ENCODE measurements at places on chromosomes 7 and 10.

DNA sequence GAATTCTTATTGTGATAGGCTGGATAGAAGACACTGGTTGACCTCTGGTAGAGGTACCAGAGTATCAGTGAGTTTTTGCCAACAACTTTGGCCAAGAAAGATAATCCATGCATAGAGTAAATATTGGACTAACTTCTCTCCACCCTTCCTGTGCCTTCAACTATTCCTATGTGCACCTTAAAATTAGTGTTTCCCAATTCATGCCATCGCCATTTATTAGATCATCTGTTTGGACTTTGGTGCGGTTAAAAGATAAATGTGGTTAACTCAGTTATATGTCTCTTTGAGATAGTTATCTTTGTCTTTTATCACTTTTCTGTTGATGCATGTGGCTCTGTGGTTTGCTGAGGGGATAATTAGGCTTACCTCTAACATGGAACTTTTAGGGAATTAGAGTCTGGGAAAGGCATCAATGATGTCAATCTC is 4.6 kb downstream of the PAPSS2 start:
- no peak for DNase-seq

- DNase-seq: no peak
Observed at GRCh38 chr7:141884539-141885225, 31.5 kb upstream of the OR9A4 start.

DNA sequence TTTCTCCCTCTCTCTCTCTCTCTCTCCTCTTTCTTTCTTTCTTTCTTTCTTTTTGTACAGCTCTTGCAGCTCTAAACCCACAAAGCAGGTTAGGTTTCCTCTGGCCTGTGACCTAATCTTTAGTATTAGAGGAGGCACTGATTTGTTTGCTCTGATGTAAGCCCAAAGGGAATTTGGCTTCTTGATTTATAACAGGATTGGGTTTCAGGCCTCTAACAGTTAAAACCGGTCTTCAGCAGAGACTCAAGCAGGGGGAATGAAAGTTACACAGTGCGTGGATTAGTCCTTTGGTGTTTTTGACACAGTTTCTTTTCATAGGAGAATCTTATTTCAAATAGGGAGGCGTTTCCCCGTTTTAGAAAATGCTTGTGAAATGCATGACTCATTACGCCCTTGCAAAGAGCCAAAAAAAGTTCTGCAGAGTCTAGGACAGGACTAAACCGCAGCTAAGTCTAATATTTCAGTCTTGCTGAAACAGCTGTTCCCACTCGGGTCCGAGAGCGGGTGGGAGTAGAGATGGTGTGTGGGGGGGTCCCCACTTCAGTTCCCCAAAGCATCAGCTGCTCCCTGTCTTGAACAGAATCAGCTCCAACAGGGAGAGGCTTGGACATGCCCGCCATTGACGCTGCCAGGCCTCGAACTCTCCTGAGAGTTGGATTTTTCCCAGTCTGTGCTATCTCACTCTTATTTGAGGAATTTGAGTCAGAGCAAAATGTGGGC is 296.5 kb upstream of the PITRM1 start:
- DNase-seq: no peak

- DNase-seq: no peak
Observed at GRCh38 chr10:53135897-53136253, 363.3 kb upstream of the MBL2 start.

DNA sequence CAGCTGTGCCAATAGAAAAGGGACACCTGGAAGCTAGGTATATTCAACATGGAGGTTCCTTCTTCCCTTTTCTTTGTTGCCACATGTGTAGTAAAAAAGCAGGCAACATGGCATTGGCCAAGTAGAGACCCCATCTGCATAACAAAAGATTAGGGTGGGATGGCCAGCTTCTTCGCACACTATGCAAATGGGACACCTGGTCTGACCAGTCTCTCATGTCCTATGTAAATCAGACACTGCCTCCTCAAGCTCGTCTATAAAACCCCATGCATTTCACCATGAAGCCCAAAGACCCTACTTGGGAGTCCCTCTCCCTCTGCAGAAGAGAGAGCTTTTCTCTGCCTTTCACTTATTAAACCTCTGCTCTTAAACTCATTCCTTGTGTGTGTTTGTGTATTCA is 53.9 kb downstream of the MYL10 start:
- DNase-seq: no peak

DNA sequence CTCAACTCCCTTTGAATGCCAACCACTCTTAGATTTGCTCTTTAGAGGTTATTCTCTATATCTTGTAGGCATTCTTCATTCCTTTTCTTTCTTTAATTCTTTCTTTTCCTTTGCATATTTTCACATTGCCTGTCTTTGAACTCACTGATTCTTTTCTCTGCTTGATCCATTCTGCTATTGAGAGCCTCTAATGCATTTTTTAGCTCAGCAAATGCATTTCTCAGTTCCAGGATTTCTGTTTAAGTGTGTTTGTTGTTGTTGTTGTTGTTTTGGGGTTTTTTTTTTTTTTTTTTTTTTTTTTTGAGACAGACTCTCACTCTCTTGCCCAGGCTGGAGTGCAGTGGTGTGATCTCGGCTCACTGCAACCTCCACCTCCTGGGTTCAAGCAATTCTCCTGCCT is 71.6 kb downstream of the FBXL13 start:
- DNase-seq: no peak

DNA sequence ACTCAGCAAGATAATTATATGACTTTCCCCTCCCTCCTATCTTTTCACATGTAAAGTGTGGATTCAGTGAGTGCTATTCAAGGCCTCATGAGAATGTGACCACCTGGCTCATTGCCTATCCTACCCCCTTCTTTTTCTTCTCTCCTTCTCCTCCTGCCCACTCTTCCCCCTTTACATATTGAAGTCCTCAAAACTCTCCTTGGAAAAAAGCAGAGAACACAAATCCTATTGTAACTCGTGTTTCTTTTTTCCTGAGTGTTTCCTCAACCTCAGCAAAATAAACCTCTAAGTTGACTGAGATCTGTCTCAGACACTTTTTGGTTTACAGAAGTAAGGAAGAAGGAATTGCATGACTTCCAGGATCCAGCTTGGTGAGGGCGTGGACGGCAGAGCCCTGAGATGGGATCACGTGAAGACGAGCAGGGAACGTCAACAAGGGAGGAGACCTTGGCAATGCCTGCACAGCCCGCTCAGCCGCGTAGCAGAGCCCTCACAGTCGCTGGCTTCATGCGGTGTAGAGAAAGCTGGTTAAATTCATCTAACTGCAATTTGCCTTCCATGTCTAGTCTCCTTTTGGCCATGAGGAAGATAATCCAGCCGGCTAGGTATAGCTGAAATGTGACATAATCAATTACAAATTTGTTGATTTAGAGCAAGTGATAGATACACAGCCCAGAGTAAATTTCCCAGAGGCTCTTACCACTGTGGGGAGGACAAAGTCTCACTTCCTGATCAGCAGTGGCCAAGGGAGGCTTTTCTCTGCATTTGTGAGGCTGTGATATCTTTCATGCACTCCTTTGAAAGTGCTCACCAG is 75.7 kb downstream of the LYZL2 start:
- no peak for DNase-seq

DNA sequence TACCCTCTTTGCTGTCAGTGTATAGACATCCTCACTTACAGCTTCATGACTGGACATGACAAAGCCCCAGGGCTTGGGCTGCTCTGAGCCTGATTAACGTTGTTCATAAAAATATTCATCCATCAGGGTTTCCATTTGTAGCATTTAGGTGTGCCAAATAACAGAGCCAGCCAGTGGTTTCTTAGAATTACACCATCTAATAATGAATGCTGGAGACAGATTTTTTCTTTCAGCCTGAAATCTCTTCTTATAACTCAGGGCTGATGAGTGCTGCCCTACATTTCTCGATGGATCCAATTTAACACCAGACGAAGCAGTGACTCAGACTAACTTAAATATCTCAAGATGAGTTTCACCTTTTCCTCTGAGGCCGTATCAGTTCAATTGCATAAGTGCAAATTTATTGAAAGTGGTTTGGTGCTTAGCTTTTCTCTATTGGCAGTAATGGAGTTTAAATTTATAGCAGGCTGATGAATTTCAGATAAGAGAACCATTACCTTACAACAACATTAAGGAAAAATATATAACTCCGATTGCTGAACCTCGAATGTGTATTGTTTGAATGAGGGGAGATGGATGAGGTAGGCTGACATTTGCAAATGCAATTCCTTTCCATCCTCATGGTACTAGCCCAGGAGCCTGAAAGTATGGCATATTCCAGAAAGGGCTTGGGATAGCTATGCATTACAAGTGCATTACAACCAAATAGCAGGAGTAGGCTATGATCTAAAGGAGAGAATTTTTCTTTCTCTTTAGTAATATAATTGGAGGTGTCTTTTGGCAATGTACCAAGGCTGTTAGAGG is 900.6 kb downstream of the KCNMA1 start:
- DNase-seq: no peak

GRCh38 chr7:107958764-107959526 is 44.0 kb downstream of the LAMB1 start:
- DNase-seq: no peak

- DNase-seq: no peak
Observed at GRCh38 chr7:89332026-89332425, 536.5 kb upstream of the TEX47 start.

DNA sequence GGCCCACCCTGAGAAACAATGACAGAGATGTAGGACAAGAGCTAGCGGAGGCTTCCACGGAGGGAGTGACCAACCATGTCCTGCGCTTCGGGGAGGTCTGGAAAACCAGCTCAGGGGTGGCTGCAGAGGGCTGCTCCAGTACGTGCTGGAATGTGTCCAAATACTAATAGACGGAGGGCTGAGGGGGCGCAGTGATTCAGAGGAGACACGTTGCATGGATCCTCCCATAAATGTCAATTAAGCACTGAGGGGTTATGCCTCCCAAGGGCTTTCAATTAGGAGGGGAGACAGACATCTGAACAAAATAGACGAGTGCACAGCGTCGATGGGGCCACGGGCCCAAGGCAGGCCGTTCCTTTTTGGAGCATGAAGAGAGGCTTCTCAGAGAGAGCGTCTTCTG is 51.0 kb upstream of the NPS start:
- no peak for DNase-seq

- DNase-seq: no peak
Observed at GRCh38 chr10:91756286-91756685, 41.9 kb upstream of the TNKS2 start.

DNA sequence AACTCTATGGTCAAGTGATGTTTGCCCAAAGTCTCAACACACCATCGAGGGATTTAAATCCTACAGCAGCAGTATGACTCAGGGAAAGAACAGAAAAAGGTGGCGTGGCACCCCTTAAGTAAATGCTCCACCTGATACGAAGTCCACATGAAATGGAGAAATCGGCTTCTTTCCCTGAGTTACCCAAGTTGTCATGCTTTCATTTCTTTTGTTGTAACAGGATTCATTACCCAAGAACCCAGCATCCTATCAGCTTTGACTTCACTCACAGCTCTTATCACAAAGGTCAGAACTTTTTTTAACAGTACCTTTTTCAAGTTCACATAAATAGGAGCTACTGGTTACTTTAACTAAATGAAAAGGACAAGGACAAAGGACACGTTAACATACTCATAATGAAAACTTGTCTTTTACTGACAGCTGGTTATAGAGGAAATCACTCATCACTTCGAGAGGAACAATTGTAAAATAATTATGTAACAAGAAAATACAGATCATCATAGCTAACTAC is 219.8 kb upstream of the FRMD4A start:
- DNase-seq: no peak

DNA sequence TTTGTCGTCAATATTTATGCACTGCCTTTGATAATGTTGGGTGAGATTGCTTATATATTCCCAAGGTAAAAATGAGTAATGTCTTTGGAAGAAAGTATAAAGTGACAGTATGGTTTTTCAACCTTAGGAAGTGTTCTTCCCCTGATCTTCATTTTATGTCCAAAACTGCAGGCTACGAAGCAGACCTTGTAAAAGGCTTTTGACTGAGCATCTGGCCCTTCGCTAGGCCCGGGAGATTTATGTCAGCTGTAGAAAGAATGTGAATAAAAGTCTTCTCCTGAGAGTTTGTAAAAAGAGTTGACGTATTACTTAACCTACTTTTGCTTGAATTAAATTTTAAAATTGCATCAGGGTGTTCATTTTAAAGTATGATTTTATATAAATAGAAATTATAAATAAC is 116.8 kb downstream of the CPED1 start:
- DNase-seq: no peak

DNA sequence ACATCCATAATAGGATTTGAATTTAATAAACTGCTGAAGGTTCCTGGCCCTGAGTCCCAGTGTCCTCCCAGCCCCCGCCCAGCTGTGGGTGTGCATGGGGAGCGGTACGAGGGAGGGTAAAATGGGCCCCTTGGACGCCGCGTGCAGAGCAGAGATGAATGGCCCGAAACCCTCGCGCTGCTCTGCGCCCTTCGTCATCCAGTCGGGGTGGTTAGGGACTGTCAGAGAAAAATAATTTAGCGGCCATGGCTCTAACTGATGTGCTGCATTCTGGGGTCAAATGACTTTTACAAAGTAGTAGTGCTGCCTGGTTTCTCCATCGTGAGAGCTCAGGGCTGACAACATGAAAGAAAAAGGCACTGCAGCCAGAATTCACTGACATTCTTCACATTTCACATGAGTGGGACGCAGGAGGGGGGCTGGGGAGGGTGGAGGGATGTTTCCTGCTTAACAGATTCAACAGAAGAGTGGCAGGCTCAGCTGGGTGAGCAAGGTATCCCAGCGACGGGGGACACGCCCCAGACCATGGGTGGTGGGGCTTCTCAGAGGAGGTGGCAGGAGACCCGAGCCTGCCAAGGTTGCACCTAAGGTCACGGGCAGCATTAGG is 304.5 kb downstream of the WDR37 start:
- DNase-seq: no peak

DNA sequence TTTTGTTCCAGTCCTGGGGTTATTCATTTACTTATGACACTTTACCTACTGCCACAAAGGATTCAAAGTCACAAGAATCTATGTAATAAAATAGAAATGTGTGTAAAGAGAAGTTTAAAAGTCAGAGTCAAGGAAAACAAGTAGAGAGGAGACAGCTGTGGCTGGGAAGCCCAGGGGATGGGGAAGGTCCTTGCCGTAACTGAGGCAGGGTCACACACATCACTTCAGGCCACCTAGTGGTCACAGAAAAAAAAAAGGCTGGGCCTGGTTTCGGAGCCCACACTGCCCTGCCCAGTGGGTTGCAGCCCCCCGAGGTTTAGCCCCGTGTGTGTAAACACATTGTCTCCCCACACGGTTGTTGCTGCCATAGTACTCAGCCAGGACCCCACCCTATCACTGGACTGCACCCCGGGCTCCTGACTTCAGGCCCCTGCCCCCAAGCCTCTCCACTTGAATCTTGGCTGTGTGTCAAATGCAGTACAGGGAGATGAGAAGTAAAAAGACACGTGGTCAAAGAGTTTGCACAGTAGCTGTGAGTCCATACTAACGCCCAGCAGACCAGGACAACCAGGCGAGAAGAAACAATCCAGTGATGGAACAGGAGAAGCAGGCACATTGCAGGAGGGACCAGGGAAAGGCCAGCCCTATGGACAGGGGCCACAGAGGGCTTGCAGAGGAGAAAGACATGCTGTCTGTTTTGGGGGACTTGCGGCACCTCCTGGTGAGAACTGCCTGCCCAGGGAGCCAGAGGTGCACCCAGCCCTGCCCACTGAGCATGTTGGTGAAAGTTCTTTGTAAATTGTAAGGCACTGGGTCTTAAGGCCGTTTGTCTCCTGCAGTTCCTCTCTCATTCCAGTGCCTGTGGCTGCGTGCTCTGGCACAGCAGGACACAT is 91.4 kb upstream of the MACROH2A2 start:
- peak; percentile 16 for DNase-seq

- DNase-seq: peak; percentile 41
Observed at GRCh38 chr7:105285118-105285874, 103.4 kb downstream of the SRPK2 start.

- DNase-seq: no peak
Observed at GRCh38 chr7:89839329-89839728, 314.9 kb upstream of the STEAP1 start.

GRCh38 chr7:112185005-112185834 is 21.0 kb downstream of the DOCK4 start:
- DNase-seq: no peak

- peak; percentile 22 for DNase-seq
Observed at GRCh38 chr10:86775056-86775869, 18.8 kb downstream of the BMPR1A start.

All from SK-MEL-5 (cell line).